NCI-H1436 treated with DMSO at 0.1 percent for 48 hours (cell line): ENCODE measurements at places on chromosomes 11 and 22.

- DNase-seq = no peak
Measured at GRCh38 chr11:13698132-13698531, 29.7 kb downstream of the FAR1 start.

DNA sequence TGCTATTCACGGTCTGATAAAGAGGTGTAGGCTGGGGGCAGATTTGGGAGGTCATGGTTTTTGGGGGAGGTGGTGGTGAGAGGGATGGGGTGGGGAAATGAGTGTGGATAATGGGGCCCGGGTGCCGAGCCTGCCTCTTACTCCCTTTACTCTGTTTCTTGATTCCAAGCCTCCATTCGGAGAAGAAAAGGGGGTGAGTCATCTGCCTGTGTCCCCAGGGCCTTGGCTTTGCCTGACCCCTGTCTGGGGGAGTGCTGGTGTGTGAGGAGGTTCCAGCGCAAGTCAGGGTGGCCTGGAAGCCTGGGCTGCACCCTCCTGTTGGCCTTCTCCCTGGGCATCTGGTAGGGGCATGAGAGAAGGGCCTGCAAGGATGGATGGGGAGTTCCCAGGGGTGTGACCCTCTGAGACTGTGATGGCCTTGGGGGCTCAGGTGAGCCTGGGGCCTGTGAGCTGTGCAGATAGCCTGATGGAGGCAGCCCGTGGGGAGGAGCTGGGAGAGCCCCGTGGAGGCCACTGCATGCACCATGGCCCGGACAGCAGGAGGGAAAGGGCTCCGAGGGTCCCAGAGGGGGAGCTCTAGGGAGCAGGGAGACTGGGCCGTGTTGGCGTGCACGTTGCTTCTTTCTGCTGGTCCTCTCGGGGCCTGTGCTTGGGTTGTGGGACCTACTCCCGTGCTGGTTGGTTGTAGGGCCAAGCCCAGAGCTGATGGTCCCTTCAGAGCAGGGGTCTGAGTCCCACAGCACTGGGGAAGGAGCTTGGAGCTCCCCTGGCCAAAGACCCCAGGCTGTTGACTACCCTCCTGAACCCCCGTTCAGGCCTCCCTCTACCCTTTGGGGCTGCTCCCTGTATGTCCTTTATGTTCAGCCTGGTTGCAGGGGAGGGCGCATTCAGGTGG lies 26.3 kb upstream of the ACR start:
- no peak for DNase-seq

DNA sequence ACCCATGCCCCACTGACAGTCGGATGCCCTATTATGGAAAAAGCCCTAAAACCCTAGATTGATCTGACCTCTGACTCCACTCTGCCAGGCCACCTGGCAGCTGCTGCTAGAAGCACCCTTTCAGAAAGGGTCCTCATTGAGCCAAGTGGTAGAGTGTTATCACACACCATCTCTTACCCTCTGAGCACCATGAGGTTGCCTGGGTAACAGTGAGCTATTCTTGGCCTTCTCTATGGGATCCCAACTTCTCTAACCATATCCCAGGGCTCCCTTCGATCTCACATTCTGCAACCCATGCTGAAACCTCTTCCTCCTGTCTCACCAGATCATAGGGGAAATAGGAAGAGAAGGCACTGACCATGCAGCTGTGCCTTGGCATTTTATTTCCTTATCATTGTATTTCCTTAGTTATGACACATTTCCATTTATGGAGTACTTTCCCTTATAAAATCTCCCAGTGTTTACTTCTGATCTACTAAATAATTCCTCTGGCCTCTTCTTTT lies 52.7 kb downstream of the MPPED2 start:
- no peak for DNase-seq

DNA sequence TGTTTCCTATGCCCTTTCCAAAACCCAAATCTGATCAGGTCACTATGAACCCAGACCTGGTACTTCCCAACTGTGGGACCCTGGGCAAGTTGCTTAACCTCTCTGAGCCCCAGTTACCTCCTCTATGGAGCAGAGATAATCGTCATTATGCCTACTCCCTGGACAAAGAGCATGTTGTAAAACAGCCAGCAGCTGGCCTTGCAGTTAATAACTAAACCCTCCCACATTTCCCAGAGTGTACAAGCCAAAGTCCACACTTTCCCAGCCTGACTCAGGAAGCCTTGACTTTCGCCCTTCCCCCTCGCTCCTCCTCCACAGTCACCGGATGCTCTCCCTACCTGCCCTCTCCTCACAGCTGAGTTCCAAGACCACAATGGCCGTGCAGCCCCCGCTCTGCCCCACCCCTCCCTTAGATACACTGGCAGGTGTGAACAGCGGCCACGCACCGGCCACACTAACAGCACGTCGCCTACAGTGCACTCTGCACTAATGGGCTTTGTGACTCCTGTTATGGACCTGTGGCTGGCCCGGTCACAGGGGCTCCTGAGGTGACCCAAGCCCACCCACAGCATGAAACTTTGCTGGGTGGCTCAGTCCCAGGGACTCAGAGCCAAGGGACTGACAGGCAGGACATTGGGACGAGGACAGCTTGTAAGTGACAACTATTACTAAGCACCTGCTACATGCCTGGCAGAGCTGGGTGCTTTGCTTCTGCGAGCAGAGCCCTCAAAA lies 15.6 kb upstream of the MFNG start:
- DNase-seq = no peak

DNA sequence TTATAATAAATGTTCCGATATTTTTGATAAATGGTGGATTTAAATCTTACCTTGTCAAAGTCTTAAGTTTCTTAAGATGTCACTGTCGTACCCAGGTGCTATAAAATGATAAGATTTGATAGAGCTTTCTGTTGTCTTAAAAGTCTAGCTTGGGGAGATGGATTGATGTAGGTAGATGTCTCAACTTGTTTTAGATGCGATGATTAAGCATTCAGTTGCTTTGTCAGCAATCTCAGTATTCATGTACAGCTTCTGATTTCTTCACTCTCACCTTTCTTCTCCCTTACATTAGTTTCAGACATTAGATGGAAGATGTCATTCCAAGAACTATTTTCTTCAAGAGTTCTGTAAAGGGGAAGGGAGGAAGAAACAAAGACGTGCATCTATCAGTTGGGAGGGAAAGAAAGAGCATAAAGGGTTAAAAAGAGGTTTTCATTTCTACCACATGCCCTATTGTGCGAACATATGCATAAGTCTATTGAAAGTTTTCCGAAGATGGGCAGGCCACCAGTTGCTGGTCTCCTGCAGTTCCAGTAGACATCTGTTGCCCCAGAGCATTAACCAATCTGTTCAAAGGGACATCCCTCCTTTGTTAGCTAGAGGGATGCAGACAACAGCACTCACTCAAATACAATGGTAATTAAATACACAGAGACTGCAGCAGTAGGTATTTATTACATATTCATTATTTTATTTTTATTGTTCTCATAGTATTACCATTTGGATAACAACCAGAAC lies 38.4 kb downstream of the ZC3H12C start:
- peak; percentile 14 for DNase-seq

GRCh38 chr11:44507896-44508445 lies 57.5 kb upstream of the CD82 start:
- no peak for DNase-seq

- DNase-seq = no peak
Measured at GRCh38 chr11:4626207-4627099, 10.8 kb upstream of the OR51D1 start.

DNA sequence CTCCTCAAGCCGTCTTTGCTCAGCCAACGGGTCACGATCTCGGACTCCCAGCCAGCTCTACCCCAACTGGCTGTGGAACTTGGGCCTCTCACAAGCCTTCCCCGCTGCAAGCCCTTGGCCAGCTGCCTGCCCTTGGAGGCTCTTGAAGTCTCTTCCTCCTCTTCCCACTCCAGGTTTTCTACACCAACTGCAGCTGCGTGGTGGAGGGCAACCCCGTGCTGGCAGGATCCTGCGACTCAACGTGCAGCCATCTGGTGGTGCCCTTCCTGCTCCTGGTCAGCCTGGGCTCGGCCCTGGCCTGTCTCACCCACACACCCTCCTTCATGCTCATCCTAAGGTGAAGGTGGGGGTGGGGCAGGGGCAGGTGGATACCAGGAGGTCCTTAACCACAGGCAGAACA lies 40.5 kb upstream of the TPBGL start:
- DNase-seq = no peak

DNA sequence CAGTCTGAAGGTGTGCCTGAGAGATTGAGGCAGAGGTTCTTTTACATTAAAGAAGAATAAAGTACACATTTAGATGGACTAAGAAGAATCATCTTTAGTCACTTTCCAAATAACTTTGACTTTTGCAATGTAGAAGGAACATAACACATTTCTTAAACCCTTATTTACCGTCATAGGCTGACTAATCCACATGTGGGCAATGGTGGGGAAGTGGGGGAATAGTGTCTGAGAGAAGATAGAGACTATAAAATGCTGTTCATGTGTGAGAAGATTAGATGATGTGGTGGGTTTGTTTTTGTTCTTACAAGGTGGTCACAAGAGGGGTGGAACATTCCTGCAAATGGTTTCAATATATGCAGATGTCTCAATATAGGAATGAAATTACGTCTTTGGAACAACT lies 1.8 kb downstream of the MS4A4A start:
- DNase-seq = no peak
